ENCODE measurements at places on chromosomes 6 and 20.

DNA sequence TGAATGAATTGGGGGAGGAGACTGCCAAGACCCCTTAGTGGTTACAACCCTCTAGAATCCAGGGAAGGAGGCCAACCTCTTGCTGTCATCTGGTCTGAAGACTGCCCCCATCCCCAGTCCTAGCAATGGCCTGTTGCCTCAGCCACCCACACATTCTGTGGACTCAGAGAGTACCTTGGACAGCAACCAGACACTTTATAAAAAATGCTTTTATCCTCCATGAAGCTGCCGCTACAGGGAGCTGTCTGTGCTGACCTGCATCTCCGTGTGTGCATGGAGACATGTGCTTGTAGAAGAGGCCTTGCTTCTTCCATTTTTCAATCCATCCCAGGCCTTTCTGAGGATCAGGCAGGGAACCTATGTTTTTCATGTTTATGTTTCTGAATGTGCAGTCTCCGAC is 15.2 kb downstream of the CDH22 start:
- DNase-seq = peak; percentile 66

DNA sequence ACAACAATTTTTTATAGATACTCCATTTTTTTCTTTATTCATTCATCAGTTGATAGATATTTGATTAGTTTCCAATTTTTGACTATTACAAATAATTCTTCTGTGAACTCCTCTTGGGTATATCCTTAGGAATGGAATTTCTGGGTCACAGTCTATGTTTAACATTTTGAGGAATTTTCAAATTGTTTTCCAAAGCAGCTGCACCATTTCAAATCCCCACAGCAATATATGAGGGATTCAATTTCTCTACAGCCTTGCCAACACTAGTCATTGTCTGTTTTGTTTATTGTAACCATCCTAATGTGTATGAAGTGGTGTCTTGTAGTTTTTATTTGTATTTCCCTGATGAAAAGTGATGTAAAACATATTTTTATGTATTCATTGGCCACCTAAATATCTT is 320.3 kb upstream of the DEFB112 start:
- no peak for DNase-seq

- DNase-seq = no peak
Observed at GRCh38 chr6:161901740-161902426, 628.0 kb upstream of the AGPAT4 start.

- DNase-seq = peak; percentile 86
Observed at GRCh38 chr6:74066168-74066871, 370.3 kb downstream of the CD109 start.

GRCh38 chr6:150032598-150032997 is 7.3 kb upstream of the RAET1L start:
- DNase-seq = no peak

GRCh38 chr6:161951126-161951525 is 677.3 kb upstream of the AGPAT4 start:
- no peak for DNase-seq

DNA sequence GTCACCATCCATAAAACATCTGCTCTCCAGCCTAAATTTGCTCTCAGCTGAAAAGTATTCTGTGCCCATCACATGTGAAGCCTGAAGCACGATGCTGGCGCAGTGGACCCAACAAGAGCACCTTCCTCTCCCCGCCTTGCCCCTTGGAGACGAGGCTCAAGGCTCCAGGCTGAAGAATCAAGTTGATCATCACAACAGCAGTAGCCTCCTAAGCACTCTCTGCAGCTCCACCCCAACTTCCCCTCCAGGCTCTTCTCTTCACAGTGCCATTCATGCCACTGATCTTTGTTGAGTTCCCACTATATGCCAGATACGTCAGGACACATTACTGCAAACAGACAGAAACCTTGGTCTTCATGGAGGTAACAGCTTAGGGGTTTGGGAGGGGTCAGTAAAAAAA is 41.6 kb upstream of the ZNF217 start:
- DNase-seq = peak; percentile 35

- peak; percentile 0 for DNase-seq
Observed at GRCh38 chr6:159463119-159463829, 229.8 kb downstream of the SOD2 start.

GRCh38 chr6:122114717-122115116 is 284.7 kb upstream of the HSF2 start:
- DNase-seq = no peak

DNA sequence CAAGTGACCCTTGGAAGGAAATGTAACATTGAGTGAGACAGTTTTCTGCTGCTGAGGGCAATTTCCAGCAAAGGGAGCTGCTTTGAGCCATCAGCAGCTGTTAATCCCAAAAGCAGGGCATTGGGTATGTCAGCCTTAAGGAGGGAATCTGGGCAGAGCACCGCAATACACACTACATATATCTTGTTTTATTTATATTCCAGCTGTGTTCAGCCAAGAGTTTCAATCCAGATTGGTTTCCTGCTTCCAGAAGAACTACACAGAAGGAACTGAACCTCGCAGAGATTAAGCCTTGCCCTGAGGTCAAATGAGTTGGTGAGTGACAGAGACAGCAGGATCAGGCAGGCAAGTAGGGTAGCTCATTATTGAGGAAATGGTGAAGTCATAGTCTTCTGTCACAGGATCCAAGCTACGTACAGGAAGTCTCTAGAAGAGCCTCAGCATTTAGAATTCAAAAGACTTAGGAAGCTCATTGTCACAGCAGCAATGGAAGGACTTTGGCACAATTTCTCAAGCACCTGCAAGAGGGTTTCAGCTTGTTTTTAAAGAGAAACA is 109.9 kb upstream of the HEY2 start:
- DNase-seq = peak; percentile 10
